ENCODE measurements at places on chromosomes 6 and 20. TPM values are rescaled to one million over a fixed set of nuclear protein-coding genes. Genes with fewer than 3 reads are reported as not detected.

Gene SDCBP2
- polyA plus RNA-seq = 1.8 TPM

Gene CAP2
- polyA plus RNA-seq = not detected

Gene IMPG1
- not detected for polyA plus RNA-seq

Gene SRC
- polyA plus RNA-seq = 4.1 TPM

Gene HDGFL1
- polyA plus RNA-seq = not detected

Gene CD93
- polyA plus RNA-seq = not detected

Gene NKAPL
- 0.37 TPM for polyA plus RNA-seq

Gene TFAP2A
- polyA plus RNA-seq = not detected

Gene DEFB123
- polyA plus RNA-seq = not detected

Gene BCAS1
- 0.56 TPM for polyA plus RNA-seq

Gene OTOR
- not detected for polyA plus RNA-seq

Gene COL21A1
- not detected for polyA plus RNA-seq

Gene SEMG1
- not detected for polyA plus RNA-seq

Gene RIMS1
- polyA plus RNA-seq = not detected
